ENCODE measurements at places on chromosomes 13 and 19.

DNA sequence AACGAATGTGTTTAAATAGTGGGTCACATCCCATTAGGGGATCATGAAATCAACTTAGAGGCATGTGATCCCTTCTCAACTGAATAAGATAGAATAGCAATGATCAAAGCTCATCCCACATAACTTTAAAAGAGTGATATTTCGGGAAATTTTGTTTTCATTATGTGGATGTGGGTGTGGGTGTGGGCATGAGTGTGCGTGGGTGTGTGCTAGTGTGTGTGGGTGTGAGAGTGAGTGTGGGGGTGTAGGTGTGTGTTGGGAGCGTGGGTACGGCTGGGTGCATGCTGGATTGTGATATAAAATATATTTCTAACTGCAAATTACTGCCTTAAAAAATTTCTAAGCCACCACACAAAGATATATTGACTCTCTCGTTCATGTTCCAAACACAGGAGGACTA, 15.9 kb downstream of the RXFP2 start:
- DNase-seq: no peak

- DNase-seq: no peak
These were observed 17.5 kb upstream of the NWD1 start for GRCh38 chr19:16702123-16702522.

GRCh38 chr19:29815231-29815630, 3.4 kb downstream of the CCNE1 start:
- no peak for DNase-seq

DNA sequence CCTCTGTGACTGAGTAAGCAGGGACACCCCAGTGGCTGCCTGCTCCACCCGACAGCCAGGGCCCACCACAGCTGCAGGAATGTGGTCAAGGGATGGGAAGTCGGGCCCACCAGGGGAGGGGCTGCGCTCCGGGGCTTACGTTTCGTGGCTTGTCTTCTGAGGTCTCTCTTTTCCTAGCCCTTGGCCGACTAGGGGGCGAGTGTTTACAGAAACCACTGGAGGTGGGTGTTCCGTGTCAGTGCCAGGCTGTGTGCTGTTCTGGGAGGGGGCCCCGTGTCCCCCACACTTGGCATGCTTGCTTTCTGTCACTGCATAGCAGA, 4.5 kb downstream of the ADAT3 start:
- DNase-seq: no peak

- no peak for DNase-seq
These were observed 49.3 kb upstream of the SPACA7 start for GRCh38 chr13:112326821-112327370.

DNA sequence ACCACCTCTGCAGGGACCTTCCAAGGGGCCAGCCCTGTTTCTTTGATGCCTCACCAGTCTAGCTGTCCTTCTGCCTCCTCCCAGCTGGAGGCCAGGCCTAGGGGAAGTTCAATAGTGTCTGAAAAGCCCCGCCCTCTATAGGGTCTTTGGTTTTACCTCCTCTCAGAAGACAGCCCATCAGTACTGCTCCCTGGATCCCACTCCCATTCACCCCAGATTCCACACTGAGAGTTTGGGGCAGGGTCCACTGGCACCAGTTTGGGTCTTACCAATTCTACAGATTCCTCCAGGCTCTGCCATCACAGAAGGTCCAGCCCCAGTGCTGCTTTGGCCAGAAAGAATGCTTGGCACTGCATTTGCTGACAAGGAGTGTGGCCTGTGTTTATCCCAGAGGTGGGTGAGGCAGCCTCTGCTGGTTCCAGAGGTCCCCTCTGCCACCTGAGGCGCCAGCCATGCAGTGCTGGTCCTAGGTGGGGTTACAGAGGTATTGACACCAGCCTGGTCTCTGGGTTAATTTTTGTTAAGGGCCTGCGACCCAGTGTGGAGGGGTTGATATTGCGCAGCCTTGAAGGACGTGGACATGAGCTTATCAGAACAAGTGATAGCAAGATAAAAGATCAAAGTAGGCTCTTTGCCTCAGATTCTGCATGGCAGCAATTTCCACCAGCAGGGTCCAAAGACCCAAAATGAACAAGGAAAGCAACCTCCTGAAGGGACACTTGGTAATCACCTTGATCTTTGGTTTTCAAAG, 41.4 kb upstream of the IGSF23 start:
- no peak for DNase-seq

- DNase-seq: no peak
These were observed 54.4 kb downstream of the ERCC5 start for GRCh38 chr13:102900193-102900608.

DNA sequence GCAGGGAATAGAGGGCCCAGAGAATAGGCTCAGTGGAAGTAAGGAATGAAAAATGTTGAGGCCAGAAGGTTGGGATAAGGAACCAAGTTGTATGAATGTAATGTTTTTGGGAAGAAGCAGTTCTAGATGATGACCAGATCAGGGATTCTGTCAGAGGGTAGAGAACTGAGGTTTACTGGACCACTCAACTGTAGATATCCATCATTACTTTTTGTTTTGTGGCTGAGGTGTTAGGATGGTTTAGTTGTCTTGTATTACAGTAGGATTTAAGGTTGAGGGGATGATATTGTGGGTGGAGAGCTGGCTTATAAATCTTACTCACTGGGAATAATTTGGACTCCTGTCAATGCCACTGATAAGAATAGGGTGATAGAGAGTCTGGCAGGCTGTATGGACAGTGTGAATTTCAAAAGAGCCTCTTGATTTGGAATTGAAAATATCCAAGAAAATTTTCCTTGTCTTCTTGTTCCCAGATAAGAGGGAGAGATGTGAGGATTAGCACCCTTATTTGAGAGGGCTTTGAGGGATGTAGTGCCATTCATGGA, 22.6 kb downstream of the NDFIP2 start:
- no peak for DNase-seq

GRCh38 chr13:108700422-108701170, 71.2 kb downstream of the MYO16 start:
- DNase-seq: peak; percentile 71

DNA sequence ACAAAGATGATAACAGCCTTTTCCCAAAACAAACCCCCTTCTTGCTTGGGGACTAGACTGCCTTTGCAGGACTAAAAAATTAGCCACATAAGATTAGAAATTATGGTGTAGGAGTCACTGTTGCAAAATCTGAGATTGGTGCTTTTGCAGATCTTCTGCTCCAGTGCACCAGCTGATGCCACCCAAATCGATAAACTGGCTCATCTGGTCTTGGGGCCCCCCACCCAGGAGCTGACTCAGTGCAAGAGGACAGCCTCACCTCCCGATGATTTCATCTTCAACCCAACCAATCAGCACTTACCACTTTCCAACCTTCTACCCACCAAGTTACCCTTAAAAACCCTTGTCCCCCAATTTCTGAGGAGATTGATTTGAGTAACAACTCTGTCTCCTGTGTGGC, 47.1 kb upstream of the PEPD start:
- no peak for DNase-seq

- no peak for DNase-seq
These were observed 135.6 kb upstream of the KL start for GRCh38 chr13:32880636-32881035.

DNA sequence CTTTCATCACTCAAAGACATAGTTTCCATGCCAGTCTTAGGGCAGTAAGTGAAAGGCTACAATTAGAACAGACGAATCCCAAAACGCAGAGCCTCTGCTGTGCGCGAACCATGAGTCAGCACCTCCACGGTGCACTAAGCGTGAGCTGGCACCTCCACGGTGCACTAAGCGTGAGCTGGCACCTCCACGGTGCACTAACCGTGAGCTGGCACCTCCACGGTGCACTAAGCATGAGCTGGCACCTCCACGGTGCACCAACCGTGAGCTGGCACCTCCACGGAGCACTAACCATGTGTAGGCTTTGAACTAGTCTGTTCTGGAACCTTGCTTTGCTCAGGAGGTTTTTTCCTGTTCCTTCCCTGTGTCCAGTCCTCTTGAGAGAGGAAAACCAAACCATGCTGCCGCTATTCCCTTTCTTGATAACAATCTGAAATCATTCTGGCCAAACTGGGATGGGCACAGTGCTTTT, 120.6 kb downstream of the IRS2 start:
- no peak for DNase-seq

DNA sequence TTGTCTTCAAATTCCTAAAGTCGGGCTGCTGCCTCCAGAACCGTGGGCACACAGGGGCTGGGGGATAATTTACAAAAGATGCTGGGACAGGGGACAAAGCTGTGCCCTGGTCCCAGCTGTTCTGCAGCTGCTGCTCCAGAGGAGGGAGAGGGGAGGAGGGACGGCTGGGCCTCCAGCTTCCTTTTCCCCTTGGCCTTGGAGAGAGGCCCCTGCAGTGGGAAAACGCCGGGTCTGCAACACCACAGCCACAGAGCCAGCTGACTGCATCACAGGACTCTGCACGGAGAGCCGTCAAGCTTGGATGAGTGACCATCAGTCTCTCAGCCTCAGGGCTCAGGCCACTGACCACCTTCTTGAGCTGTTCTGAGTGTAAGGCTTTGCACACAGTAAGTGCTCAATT, 6.1 kb downstream of the DOCK6 start:
- no peak for DNase-seq

- no peak for DNase-seq
These were observed 29.2 kb downstream of the ZNF146 start for GRCh38 chr19:36244066-36244465.

GRCh38 chr13:98299235-98299965, 122.3 kb upstream of the RNF113B start:
- DNase-seq: peak; percentile 44

GRCh38 chr13:28267497-28267896, 129.2 kb downstream of the PAN3 start:
- no peak for DNase-seq

- no peak for DNase-seq
These were observed 17.5 kb downstream of the TMEM143 start for GRCh38 chr19:48346191-48346590.

DNA sequence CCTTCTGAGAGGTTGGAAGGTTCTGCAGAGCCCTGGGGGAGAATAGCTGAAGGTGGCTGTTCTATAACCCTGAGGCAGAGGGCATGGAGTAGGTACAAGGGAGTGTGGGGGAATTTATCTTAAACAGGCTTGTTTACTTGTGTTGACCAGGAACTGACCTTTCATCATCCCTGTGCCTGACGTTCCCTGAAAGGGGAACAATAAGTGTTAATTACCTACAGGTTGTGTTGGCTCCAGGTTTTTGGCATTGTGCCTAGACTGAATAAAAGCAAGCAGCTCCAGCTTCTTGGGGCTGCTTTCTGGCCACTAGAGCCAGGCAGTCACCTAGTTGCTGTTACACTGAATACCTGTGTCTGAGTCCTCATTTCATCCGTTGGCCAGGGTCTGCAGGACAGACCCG, 60.0 kb downstream of the ZNF627 start:
- DNase-seq: no peak

GRCh38 chr19:5547881-5548280, 19.9 kb downstream of the TINCR start:
- peak; percentile 17 for DNase-seq

DNA sequence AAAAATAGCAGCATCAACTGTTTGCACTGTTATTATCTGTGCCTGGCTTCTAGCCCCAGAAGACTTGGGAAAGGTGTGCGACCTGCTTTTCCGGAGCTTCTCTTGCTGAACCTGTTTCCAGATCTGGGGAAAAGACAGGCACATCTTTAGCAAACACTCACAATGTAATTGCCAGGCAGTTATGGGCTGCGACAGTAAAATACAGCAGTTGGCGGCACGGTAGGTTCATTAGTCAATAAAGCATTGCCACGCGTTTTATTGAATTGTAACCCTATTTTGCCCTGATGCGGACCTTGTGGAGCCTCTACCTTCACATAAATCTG, 223.7 kb upstream of the TSHZ3 start:
- no peak for DNase-seq

GRCh38 chr19:13315495-13315894, 165.3 kb downstream of the IER2 start:
- DNase-seq: no peak

- DNase-seq: no peak
These were observed 23.8 kb upstream of the LMO7 start for GRCh38 chr13:75612354-75612753.

- no peak for DNase-seq
These were observed 67.3 kb upstream of the MED4 start for GRCh38 chr13:48162217-48162616.

GRCh38 chr19:49908480-49909420, 12.1 kb upstream of the IL4I1 start:
- DNase-seq: no peak

- no peak for DNase-seq
These were observed 7.2 kb downstream of the GAS6 start for GRCh38 chr13:113856716-113857065.

- peak; percentile 97 for DNase-seq
These were observed 5.8 kb upstream of the ERCC2 start for GRCh38 chr19:45376045-45376724.

DNA sequence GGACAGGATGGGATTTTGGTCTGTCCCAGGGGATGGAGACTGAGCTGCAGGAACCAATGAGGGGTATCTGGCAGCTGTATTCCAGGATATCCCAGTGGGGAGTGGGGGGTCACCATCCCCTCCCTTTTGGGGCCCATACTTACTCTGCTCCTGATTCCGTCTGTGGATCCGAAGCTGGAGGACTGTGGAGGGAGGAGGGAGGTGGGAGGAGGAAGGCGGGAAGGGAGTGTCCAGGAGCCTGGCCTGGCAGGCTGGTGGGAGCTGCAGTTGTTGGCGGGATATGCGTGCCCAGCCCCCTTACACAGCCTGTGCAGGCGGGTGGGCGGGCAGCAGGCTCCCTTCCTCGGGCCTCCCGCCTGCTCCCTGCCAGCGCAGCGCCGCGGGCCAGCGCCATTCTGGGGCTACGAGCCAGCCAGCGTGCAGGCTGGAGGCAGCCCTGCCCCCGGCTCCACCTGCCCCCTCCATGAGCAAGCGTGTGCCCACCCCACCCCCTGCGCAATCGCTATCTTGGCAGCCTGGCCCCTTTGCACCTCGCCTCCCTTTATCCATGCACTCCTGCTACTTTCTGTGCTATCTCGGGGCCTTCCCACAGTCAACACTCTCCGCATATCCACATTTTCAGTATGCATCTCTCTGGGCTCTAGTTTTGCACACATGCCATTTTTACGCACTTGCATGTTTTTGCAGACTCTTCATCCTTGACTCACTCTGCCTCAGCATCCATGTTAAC, 2.8 kb downstream of the MAMSTR start:
- no peak for DNase-seq

All from SJSA1 (cell line).